Adrenal gland (tissue), 19 donors: ENCODE measurements at places on chromosomes 7 and 10. TPM values are rescaled to one million over a fixed set of nuclear protein-coding genes. Genes with fewer than 3 reads are reported as not detected.

DNA sequence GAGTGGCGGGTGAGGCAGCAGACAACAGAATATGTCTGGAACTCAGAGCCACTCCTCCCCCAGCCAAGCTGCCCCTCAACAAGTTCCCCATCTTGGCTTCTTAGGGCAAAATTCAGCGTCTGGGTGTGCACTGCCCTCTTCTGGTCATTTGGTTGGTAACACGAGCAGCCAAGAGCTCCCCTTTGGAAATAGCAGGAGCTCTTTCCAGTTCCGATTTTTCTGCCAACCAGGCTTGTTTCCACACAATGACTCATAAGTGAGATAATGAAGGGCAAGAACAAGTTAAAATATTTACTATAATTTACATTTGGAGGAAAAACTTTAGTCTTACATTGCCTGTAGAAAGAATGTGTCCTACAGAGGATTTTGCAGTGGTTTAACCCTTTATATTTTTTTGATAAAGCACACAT is 70.5 kb downstream of the ADCYAP1R1 start:
- DNase-seq = peak; percentile 74

- DNase-seq = no peak
These were observed 28.3 kb downstream of the TBATA start for GRCh38 chr10:70756700-70757360.

DNA sequence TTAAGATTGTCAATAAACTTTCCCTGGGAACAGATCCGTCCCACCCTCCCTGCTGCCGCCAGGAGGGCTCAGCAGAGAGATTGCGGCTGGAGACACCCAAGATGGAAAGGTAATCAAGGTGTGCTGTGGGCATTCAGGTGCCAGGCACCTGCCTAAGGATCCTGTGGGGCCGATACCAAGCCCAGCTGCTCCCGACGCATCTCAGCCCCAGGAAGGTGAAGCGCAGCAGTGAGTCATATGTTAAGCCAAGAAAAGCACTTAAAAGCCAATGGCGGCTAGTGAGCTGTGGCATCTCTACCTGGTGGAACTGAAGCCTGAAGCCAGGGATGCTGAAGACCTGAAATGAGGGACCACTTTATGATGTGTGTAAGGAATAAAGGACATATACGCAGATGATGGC is 6.1 kb downstream of the WDR86 start:
- DNase-seq = no peak

DNA sequence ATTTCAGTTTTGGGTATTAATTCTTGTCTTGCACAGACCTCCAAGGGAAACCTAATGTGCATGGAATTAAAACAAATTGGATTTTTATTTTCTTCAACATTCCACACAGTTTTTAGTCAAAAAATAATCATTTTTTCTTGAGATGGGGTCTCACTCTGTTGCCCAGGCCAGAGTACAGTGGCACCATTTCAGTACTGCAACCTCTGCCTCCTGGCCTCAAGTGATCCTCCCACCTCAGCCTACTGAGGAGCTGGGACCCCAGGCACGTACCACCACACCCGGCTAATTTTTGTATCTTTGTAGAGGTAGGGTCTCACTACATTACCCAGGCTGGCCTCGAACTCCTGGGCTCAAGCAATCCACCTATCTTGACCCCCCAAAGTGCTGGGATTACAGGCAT is 4.9 kb downstream of the BAIAP2L1 start:
- no peak for DNase-seq

DNA sequence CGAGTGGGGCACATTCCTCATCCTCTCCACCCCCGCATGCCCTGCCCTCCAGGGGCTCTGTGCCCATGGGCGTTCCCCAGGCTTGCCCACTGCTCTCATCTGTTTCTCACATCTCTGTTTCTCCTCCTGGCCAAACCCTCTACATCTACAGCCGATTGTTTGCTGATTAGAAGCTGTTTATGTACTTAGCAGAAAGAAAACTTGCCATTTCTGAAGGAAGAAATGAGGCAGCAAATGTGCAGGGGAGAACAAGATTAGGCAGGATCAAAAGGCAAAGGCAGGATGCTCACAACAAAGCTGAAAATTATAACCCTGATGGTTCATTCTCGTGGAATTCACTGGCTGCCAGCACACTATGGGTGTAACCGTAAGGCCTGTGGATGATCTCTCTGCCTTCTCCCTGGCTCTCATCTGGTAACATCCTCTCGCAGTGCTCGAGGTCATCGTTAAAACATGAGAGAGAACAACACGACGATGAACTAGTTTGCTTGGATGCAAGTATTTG is 111.6 kb upstream of the KLF14 start:
- no peak for DNase-seq

DNA sequence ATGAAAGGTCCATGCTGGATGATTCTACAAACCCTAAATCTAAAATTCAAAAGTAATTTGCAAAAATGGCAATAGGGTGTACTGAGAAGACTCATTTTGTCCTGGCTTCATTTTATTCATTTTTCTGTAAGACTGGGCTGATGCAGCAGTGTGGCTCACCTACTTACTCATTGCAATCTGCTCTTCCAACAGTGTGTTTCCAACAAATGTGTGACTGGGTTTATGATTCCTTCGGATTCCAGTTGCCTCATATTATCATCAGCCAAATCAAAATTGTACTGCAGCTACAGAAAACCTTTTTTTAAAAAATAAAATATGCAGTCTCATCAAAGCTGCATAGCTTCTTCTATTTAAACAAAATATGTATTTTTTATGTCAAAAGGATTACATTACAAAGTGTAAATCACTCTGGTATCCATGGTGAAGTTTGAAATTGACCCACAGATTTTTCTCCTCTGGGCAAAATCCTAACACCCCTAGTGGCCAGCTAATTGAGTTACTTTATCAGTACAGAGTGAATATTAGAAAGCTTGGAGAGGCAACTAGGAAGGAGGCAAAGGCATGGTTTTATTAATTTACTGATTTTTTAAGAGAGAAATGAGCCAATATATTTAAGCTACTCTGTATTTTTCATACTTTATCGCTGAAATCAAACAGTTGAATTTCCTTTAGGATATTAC is 390.3 kb downstream of the MAGI2 start:
- DNase-seq = no peak

- peak; percentile 14 for DNase-seq
These were observed 154.0 kb upstream of the KLF14 start for GRCh38 chr7:130887957-130888371.

- no peak for DNase-seq
These were observed 100.2 kb downstream of the GPR85 start for GRCh38 chr7:112986256-112987031.

- no peak for DNase-seq
These were observed 2.3 kb downstream of the CDH23 start for GRCh38 chr10:71398976-71399375.

DNA sequence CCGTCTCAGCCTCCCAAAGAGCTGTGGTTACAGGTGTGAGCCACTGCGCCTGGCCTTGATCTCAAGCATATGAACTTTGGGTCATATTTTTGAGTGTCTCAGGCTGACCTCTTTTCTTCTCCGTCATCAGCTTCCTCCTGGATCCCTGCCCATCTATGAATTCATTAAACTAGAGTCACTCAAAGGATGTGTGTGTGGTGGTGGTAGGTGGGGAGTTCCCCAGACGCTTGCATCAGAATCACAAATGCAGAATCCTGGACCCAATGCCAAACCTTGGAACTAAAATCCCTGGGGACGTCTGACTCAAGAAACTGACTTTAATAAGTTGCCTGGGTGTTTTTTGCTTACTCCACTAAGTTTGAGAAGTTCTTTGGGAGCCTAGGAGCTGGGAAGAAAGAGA is 6.7 kb upstream of the CREB5 start:
- peak; percentile 26 for DNase-seq

GRCh38 chr7:35780070-35780469 is 20.8 kb upstream of the SEPTIN7 start:
- DNase-seq = no peak

The ATG9B gene
- total RNA-seq = 0.38 TPM

The CHN2 gene
- 14.5 TPM for total RNA-seq

The SERPINE1 gene
- total RNA-seq = 79.2 TPM

The FEZF1 gene
- not detected for total RNA-seq

The JMJD1C gene
- 36.0 TPM for total RNA-seq

The LRRD1 gene
- 0.19 TPM for total RNA-seq

The CLEC5A gene
- total RNA-seq = not detected

The ZFAND4 gene
- total RNA-seq = 32.7 TPM
